ENCODE measurements at places on chromosomes 13 and 19. TPM values are rescaled to one million over a fixed set of nuclear protein-coding genes. Genes with fewer than 3 reads are reported as not detected.

IGFL3 gene
- not detected for total RNA-seq

TMEM59L gene
- 2.2 TPM for total RNA-seq

SIAH3 gene
- not detected for total RNA-seq

FUT2 gene
- not detected for total RNA-seq

ATP4A gene
- not detected for total RNA-seq

IGFL1 gene
- total RNA-seq: not detected

DKKL1 gene
- 0.18 TPM for total RNA-seq

SERP2 gene
- total RNA-seq: 9.9 TPM

CLDND2 gene
- total RNA-seq: 0.36 TPM

KLF1 gene
- total RNA-seq: not detected

ZNF610 gene
- total RNA-seq: 2.3 TPM

IL12RB1 gene
- total RNA-seq: not detected

ADGRE3 gene
- total RNA-seq: not detected

ZNF180 gene
- 34.6 TPM for total RNA-seq

GRCh38 chr13:112450904-112451240, 74.7 kb downstream of the SPACA7 start:
- no peak for DNase-seq

GRCh38 chr19:858868-859843, at the start of gene CFD:
Gene CFD (plus strand): TSS chr19:859664. CDS start chr19:859690, 26 bp downstream.
- DNase-seq: peak; percentile 24

DNA sequence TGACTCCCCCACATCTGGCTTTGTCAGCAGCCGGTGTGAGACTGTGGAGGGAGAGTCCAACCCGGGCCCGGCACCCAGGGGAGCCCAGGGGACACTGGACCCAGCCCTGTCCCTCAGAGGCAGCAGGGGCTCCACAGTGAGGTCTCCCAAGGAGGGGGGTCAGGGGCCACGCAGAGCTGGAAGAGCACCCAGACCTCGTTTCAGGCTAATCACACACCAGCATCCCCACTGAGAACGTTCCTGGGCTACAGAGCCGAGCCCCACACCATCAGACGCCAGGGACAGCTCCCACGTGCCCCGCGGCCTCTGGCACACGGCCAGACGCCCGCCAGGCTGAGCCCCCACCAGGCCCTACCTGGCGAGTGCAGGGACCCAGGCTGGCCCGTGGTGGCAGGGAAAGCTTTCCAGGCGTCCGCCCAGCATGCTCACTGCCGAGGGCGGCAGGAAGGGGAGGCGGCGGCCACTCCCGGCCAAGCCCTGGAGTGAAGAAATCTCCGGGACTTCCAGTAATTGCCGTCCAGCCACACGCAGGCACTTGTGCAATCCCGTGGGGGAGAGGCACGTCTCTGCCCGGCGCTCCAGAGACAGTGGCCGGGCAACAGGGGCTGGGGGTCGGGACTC, 19.2 kb downstream of the SBNO2 start:
- peak; percentile 92 for DNase-seq

DNA sequence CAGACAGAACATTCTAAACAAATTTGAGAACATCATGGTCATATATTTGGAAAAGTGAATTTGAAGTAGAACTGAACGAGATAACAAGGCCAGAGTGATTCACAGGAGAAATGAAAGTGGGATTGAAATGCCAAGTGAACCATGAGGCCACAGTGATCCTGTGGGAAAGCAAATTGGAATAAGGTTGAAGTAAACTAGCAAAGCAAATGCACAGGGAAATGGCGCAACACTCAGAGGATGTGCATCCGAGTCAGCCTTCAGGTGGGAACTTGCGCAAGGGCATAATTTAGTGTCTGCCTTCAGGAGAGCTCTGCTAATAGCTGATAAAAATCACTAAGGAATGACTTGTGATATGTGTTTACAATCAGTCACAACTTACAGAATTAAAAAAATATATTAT, 696.6 kb downstream of the LIG4 start:
- DNase-seq: no peak

GRCh38 chr19:7497292-7497691, 8.5 kb upstream of the PEX11G start:
- no peak for DNase-seq

DNA sequence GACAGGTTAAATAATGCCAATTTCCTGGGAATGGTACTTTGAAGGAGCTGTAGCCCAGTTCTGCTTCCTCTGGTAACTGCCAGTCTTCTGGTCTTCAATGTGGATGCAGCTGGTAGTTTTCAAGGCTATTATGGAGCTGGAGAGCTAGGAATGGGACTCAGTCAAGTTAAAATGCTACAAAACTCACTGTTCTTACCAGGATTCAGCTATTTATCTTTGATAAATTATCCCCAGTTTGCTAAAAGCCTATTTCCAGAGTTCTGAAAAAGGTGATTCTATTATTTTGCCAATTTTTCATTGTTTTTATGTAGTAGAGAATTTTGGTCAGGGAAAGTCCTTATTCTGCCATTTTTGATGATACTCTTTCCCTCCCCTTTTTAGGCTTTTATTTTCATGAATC, 40.7 kb downstream of the GARRE1 start:
- no peak for DNase-seq

DNA sequence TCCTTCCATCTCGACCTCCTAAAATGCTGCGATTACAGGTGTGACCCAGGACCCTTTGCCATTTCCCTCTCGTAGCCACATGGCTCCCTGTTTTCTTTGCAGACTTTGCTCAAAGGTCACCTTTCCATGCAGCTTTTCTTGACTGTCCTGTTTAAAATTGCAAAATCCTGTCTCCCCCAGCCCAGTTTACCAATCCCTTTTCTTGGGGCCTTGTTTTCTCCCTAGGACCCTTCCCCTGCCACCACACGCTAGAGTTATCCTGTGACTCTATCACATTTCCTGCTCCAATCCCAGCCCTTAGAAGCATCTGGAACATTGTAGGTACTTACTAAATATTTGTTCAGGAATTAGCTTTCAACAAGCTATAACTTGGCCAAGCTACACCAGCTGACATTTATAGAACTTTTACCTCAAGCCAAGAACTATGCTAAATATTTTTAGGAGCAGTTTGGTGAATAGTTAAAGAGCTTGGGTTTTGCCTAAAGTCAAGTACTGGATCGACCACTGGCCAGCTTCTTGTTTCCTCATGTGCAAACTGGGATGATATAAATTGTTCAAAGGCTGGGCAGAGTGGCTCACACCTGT, 9.1 kb upstream of the SERTAD3 start:
- DNase-seq: no peak

- peak; percentile 52 for DNase-seq
Observed at GRCh38 chr19:16814526-16815100, 14.6 kb upstream of the SIN3B start.

DNA sequence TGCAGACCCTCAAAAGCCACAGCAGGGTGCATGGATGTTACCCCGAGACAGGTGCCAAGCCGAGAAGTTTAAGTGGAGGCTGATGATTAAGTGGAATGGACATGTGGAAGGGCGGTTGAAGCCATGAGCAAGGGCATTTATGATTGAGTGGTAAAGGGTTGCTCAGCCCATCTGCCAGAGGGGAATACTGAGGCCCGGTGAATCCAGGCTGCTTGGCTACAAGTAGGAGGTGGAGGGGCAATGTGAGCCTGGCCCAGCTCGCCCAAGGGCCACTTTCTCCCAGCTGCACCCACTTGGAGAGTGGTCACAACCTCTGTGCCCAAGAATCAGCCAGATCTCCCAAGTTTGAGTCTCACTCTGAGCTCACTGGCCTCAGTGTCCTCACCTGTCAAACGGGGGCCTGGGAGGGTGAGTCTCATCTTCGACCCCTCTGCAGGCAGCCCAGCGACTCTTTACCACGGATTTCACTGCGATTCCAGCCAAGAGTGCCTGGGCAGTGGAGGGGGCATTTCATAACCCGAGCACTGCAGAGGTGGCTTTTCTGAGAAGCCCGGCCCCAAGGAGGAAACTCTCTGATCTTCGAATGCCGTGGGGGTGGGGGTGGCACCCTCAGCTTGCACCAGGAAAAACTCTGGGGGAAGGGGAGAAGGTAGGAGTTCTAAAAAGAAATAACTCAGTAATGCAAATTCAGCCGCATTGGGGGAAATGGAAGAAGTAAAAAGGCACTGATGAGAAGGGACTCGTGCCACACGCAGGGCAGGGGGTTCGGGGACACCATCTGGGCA, 62.9 kb upstream of the KLF2 start:
- DNase-seq: no peak

DNA sequence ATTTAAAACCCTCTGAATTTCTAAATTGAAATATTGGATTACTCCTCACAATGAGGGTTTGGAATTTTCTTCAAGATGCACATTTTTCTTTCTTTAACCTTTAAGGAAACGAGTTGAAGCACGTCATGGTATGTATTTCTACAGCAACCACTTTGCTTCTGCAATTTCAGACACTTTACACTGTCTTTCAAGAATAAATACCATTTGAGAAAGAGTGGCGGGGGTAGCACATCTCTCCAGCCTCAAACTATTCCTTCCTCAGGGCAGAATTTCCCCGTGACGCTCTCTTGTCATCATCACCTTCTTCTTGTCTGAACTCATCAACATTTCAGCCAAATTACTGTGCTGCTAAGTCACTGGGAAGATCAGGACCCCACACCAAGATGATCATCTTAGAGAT, 1073.4 kb downstream of the EFNB2 start:
- no peak for DNase-seq

GRCh38 chr19:5321851-5322681, 18.5 kb downstream of the PTPRS start:
- DNase-seq: no peak

DNA sequence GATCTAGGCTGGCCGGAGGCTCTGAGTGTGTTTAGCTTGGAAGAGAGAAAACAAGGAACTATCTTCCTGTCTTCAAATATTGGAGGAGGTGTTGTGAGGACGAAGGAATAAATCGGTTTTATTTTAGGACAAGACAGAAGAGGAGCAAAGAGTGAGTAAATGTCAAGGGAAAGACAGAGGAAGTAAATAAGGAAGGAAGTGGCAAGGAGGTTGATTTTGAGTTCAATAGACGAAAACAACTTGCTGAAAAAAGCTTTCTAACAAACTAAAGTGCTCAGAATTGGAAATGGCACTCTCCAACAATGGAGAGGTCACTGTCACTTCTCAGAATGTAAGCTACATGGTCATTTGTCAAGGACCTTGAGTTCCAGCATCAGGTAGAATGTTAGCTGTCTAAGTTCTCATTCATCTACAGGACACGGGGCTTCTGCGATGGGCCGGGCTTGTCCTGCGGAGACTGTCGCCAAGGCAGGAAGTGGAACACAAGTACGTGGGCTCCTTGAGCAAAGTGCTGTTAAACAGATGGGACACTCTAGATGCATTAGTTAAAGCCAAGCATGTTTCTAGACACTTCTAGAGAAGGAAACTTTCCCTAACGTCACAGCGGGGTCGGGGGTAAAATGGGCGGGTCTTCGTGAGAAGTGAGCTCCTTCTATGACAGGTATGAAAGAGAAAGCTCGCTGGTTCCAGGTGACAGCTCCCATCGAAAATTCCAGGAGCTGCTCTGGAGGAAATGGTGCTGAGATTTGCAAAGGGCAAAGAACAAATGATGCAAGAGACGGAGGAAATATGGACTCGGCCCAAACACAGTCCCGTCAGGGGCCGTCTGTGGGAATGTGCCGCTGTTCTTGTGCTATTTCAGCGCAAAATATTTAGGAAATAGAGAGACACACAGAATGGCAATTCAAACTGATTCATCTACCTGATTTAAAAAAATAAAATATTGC, 103.9 kb upstream of the UBL3 start:
- DNase-seq: no peak

DNA sequence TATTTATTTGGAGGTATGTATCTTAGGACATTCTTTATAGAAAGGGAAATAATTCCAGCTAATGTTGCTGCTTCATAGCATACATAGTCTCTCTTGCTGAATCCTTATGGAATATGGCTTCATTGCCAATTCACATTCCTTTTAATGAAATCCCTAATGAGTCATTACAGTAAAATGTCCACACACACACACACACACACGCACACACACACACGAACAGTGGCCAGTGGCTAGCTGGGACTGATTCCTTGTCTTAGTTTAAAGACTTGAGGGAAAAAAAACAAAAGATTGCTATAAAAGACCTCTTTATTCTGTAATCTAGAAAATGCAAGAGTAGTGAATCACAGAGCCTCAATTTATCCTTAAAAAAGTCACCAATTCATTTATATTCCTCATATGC, 301.6 kb downstream of the SLITRK6 start:
- DNase-seq: peak; percentile 95

- no peak for DNase-seq
Observed at GRCh38 chr13:52650731-52651130, 1.9 kb upstream of the SUGT1 start.

- DNase-seq: no peak
Observed at GRCh38 chr13:32497589-32497988, 41.0 kb downstream of the N4BP2L2 start.

DNA sequence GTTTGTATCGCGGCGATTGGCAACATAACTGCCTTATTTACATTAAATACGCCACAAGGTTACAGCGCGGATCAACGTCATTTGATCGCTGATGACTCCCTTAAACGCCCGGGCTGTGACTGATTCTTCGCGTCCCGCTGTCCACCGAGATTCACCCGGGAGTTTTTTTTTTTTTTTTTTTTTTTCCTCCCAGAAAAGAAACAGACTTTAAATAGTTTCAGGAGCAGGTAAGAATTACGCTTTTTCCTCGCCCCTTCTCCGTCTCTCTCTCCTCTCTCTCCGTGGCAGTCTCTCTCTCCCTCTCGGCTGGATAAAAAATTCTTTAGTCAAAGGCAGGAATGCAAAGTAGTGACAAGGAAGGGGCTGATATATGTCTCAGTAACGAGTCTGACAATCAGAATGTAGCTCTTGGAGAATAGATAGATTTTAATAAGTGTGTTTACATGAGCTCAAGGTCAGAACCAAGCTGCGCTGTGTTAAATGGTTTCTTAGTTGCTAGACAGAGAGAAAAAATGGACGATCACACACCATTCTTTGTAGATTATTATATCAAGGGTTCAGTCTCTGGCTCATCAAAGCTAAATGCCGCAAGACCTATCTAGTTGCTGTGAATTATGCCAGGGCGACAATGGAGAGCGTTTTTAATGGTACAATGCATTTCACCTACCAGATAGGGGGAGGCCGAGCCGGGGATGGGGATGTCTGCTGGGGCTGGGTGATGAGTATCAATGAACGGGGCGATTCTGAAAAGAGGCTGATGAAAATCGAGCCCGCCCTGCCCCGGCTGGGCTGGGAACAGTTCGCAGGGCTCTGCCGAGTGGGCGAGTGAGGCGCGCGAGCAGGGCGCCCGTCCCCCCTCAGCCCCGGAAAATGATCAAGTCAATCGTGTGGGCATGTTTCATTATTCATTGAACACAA, 147.2 kb upstream of the ZNF536 start:
- no peak for DNase-seq

- peak; percentile 26 for DNase-seq
Observed at GRCh38 chr19:1151917-1152587, 22.0 kb downstream of the SBNO2 start.

GRCh38 chr19:32828643-32829344, 40.8 kb downstream of the SLC7A9 start:
- DNase-seq: no peak

DNA sequence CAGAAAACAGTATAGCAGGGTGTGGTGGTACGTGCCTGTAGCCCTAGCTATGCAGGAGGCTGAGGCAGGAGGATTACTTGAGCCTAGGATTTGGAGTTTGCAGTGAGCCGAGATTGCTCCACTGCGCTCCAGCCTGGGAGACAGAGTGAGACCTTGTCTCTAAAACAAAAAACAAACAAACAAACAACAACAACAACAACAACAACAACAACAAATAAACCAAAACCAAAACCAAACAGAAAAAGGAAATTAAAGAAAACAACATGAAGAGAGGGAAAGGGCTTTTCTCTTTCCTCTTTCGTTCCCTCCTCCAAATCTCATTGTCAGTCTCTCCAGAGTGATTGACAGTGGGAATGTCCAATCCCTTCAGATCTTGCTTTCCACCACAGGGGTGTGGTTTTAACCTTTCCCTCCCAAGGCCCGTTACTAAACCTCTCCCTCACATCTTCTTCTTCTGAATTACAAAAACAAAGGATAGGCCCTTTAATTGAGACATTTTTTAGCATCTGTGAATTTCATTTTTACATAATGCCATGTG, 341.2 kb downstream of the HS6ST3 start:
- DNase-seq: no peak

All from fibroblast of the aortic adventitia (primary cell).